GM18507 (cell line): ENCODE measurements at places on chromosomes 2 and 18.

- no peak for DNase-seq
Measured at GRCh38 chr2:108640731-108641130, 78.6 kb upstream of the RANBP2 start.

DNA sequence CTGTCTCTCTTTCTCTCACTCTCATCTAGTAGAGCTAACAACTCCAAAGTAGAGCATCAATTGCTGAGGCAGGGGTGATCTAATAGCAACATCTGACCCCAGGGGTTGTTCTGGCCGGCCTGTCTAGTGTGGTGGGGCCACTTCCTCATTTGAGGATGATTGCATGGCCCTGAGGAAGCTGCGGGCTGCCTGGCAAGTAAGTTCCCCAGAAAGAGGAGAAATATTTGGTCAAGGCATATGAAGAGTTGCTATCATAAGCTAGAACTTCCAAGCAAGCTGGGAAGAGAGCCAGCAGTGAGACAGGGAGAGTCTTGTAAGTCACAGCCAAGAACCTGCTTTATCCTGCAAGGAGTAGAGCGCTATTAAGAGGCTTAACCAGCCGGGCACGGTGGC lies 50.8 kb upstream of the TMEM87B start:
- peak; percentile 22 for DNase-seq

DNA sequence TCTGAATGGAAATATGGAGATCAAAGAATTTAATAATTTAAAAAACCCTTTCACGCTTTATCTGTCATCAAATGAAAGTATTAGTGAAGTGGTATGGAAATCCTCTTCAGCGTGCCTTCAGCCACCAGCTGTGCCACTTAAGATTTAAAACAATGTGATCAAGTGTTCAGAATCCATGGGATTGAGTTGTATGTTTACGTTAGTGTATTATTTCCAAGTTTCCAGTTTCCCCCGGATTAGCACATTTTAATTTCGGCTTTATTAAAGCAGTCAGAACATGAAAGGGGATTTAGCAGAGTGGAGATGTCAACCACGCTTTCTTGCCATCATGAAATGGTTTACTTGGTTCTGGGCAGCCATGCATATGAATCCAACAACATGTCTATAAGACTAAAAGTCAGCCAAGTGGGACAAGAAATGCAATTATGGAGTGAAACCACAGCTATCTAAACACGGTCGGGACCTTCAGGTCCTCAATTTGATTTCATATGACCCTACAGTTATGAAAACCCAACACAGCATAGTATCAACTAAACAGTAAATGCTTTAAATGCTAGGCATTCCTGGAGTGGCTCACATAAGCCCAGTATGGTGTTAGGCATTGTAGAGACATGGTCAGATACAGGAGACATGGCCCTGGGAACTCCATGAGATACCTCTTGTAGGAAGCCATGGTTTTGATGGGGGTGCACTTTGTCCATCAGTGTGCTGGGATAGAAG lies 224.9 kb upstream of the EPAS1 start:
- DNase-seq: no peak

- no peak for DNase-seq
Measured at GRCh38 chr2:110904116-110904778, 171.9 kb downstream of the ACOXL start.

GRCh38 chr2:74597410-74597809 lies 42.9 kb downstream of the DOK1 start:
- DNase-seq: no peak

DNA sequence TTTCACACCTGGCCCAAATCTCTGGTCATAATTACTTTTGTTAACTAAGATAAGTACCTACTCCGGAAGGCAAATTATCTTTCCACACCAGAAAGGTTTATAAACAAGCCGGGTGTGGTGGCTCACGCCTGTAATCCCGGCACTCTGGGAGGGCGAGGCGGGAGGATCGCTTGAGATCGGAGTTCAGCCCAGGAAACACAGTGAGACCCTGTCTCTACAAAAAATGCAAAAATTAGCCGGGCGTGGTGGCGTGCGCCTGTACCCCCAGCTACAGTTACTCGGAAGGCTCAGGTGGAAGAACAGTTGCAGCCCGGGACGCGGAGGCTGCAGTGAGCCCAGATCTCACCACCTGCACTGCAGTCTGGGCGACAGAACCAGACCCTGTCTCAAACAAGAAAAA lies 2.1 kb downstream of the PUM2 start:
- DNase-seq: no peak

DNA sequence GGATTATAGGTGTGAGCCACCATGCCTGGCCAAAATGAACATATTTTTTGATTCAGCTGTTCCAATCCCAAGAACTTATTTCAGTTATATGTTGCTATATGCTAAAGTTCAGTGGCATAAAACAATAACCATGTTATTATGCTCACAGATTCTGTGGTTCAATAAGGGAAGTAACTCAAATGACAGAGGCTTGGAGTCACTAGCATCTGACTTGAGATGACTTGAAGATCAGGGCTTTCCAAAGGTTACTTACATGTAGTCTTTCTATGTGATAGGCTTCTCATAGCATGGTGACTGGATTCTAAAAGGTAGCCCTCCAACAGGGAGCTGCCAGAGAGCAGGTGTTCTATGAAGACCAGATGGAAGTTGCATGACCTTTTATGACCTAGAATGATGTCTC lies 17.2 kb downstream of the CLK1 start:
- no peak for DNase-seq

GRCh38 chr18:39959839-39960238 lies 1995.2 kb upstream of the PIK3C3 start:
- DNase-seq: no peak

GRCh38 chr18:42064109-42064508 lies 109.1 kb downstream of the PIK3C3 start:
- no peak for DNase-seq

DNA sequence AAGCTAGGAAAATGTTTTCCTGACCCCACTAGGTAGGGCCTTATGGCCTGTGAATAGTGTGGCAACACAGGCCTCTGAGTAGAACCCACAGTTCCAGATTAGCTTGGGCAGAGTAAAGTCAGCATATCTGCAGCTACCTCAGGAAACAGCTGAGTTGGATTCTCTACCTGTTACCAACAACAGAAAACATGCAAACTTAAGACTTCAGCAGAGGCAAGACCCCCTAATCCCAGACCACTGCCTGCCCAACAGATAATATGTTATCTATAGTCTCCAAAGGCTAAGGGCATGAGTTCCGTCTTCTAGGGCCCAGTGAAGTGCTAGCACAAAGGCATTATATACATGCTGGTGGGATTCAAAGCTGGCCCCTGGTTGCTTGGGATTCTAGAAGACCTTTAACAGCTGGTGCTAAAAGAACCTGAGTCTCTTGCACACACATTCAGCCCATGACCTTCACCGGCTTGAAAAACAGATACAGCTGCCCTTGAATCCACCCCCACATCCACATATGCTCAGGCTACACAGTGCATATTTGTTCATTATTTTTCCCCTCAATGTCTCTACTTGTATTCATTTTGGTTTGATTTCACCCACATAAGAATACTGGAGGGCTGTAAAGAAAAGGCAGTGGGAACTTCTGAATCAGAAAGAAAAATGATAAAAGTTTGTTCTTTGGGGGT lies 13.5 kb upstream of the UBXN4 start:
- no peak for DNase-seq

DNA sequence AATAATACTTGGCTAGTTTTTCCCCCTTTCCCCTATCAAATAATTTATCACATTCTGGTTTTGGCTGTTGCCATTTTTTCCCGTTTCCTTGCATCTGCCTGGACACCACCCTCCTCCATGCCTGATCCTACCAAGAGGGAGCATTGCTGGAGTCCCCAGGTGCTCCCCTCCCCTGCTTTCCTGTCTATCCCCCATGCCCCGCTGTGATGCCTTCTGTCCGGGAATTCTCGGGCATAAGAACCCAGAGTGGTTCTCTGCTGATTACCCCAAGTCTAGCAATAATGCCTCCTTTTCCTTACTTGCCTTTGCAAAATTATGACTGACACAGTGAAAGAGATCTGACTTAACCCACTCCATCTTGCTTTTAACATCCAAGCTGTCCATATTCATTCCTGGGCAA lies 248.0 kb upstream of the PXDN start:
- DNase-seq: no peak
